ENCODE measurements at places on chromosomes 16 and 17. TPM values are rescaled to one million over a fixed set of nuclear protein-coding genes. Genes with fewer than 3 reads are reported as not detected.

Gene LDAF1
- 27.3 TPM for polyA plus RNA-seq

Gene KCNH4
- not detected for polyA plus RNA-seq

Gene ABCC3
- 11.3 TPM for polyA plus RNA-seq

Gene GRIN2A
- 6.9 TPM for polyA plus RNA-seq

Gene EVI2A
- 1.4 TPM for polyA plus RNA-seq

- DNase-seq: no peak
Measured at GRCh38 chr17:17839791-17840707, 3.3 kb upstream of the SREBF1 start.

- no peak for DNase-seq
Measured at GRCh38 chr17:64491994-64492393, 4.9 kb downstream of the POLG2 start.

DNA sequence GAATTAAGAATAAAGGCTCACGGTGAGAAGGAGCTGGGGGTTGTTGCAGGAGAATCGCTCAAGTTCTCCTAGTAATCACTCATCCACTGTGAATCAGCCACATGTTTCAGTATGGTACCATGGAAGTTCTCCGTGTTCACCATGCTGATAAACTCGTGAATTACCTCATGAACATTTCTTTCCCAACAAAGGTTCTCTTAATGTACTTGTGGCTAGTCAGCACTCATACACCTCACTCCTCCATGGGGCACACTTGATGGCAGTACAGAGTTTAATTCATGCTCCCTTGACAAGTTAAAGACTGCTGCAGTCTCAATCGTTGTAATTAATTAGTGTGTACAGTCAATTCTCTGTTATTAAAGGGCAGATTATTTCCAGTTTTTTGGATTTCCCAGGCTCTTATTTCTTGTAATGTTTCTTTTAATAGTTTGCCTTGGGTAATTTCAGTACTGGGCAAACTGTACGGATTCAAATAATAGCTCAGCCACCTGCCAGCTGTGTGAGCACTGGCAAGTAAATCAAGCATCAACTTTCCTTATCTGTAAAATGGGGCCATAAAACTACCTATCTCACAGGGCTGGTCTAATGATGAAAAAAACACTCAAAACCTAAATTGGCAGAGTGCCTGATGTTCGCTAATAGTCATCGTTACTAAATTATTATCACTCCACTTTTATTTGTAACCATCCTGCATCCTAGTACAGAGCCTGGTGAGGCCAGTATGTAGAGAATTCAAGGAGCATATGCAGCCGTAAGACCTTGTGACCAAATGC is 6.1 kb downstream of the GOT2 start:
- no peak for DNase-seq

GRCh38 chr17:29197516-29198272 is 17.5 kb upstream of the MYO18A start:
- no peak for DNase-seq

GRCh38 chr17:59762049-59762823 is 54.8 kb downstream of the VMP1 start:
- no peak for DNase-seq

DNA sequence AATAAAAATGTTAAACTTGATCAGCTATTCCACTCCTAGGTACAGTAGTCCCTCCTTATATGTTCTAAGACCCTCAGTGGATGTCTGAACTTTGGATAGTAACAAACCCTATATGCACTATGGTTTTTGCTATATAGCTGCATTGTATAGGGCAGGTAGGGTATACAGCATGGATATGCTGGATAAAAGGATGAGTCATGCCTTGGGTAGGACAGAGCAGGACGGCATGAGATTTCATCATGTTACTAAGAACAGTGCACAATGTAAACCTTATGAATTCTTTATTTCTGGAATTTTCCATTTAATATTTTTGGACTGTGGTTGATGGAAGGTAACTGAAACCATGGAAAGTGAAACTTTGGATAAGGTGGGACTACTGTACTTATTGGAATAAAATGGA is 235.1 kb downstream of the CEP112 start:
- no peak for DNase-seq
